Esophagus muscularis mucosa (tissue), 4 donors: ENCODE measurements at places on chromosomes 7 and 10. TPM values are rescaled to one million over a fixed set of nuclear protein-coding genes. Genes with fewer than 3 reads are reported as not detected.

DNA sequence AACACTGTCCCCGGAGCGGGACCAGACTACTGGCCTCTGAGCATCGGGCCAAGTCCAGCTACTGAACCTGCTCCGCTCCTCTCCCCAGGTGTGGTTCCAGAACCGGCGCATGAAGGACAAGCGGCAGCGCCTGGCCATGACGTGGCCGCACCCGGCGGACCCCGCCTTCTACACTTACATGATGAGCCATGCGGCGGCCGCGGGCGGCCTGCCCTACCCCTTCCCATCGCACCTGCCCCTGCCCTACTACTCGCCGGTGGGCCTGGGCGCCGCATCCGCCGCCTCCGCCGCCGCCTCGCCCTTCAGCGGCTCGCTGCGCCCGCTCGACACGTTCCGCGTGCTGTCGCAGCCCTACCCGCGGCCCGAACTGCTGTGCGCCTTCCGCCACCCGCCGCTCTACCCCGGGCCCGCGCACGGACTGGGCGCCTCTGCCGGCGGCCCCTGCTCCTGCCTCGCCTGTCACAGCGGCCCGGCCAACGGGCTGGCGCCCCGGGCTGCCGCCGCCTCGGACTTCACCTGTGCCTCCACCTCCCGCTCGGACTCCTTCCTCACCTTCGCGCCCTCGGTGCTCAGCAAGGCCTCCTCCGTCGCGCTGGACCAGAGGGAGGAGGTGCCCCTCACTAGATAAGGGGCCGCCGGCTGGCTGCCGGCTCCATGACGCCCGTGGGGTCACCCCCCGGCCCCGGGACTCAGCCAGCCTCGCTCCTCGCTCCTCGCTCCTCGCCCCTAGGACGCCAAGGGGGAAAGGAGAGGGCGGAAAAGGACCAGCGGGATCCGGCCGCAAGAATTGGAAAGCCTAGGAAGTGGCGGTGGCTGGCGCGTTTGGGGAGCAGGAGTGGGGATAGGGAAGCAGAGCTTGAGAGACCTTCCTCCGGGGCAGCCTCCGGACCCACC lies 3.4 kb downstream of the EVX1 start:
- H3K27ac ChIP-seq, result no peak overlapping the region
- peak overlapping the region; percentile 32 for H3K4me3 ChIP-seq
- peaks cover 99% of the 10 kb centered on the region for H3K27me3 ChIP-seq
- no peak for DNase-seq
- H3K4me1 ChIP-seq, result peaks cover 68% of the 10 kb centered on the region

DNA sequence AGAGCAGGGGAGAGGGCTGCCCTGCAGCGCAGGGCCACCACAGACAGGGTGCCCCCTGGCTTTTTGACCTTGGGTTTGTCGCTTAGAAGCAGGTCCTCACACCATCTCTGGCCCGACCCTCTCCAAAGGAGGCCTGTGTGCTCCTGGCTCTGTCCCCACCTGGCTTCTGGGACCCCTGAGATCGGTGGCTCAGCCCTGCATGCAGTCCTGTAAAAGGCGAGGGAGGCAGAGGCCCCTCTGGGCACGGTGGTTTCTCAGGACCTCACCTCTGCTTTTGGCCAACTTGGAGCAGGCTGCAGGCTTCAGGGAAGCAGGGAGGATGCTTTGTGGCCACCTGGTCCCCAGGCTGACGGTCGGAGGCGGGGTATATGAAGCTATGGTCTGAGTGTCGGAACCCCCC lies 21.4 kb downstream of the WDR86 start:
- DNase-seq, result no peak
- no peak overlapping the region for H3K4me3 ChIP-seq
- no peaks in the 10 kb centered on the region for H3K4me1 ChIP-seq
- no peak overlapping the region for H3K27ac ChIP-seq
- no peaks in the 10 kb centered on the region for H3K36me3 ChIP-seq
- peaks cover under 1% of the 10 kb centered on the region for H3K27me3 ChIP-seq

- DNase-seq, result no peak
- H3K27ac ChIP-seq, result no peak overlapping the region
- H3K27me3 ChIP-seq, result no peaks in the 10 kb centered on the region
- H3K36me3 ChIP-seq, result no peaks in the 10 kb centered on the region
Measured at GRCh38 chr7:145884716-145885514, 231.7 kb upstream of the CNTNAP2 start.

DNA sequence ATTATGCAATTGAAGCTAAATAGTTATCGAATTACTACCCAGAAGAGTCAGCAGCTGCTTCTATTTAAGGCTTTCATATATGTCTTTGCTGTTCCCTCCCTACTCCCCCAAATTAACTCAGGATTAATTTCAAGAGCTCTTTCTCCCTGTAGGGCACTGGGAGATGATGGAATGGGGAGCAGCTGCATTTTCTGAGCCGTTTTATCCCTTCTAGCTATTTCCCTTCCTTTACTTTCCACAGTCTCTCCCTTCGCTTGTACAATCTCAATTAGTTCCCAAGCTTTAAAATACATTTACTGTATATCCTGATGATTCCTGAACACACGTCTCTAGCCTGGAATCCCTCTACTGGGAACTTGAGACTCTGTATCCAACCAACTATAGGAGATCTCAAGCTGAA lies 19.8 kb upstream of the TSPAN12 start:
- H3K4me3 ChIP-seq, result no peak overlapping the region
- H3K4me1 ChIP-seq, result no peaks in the 10 kb centered on the region
- H3K27ac ChIP-seq, result no peak overlapping the region
- H3K36me3 ChIP-seq, result no peaks in the 10 kb centered on the region
- DNase-seq, result no peak

DNA sequence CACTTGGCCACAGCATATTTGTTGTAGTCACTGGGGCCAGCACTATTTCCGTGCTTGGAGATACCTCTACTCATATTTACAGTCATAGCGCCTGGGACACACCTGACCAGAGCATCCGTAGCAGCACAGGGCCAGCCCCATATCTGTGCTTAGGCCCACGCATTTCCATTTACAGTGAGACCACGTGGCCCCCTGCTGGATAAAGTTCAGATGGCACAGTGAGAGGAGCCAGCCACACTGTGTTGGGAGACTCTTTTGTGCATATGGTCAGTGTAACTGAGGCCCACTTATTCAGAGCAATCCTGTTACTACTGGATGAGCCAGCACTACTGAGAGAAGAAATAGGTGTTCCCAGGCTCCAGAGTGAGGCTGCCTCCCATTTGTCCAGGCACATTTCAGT lies 455.3 kb downstream of the REEP3 start:
- H3K27ac ChIP-seq, result no peak overlapping the region
- H3K27me3 ChIP-seq, result no peaks in the 10 kb centered on the region
- no peak overlapping the region for H3K4me3 ChIP-seq
- no peaks in the 10 kb centered on the region for H3K4me1 ChIP-seq
- DNase-seq, result peak; percentile 82

GRCh38 chr10:124465777-124466488 lies 4.3 kb downstream of the LHPP start:
- H3K27me3 ChIP-seq, result no peaks in the 10 kb centered on the region
- no peak overlapping the region for H3K4me3 ChIP-seq
- H3K36me3 ChIP-seq, result no peaks in the 10 kb centered on the region
- no peak overlapping the region for H3K27ac ChIP-seq
- H3K4me1 ChIP-seq, result peaks cover 24% of the 10 kb centered on the region
- DNase-seq, result no peak

DNA sequence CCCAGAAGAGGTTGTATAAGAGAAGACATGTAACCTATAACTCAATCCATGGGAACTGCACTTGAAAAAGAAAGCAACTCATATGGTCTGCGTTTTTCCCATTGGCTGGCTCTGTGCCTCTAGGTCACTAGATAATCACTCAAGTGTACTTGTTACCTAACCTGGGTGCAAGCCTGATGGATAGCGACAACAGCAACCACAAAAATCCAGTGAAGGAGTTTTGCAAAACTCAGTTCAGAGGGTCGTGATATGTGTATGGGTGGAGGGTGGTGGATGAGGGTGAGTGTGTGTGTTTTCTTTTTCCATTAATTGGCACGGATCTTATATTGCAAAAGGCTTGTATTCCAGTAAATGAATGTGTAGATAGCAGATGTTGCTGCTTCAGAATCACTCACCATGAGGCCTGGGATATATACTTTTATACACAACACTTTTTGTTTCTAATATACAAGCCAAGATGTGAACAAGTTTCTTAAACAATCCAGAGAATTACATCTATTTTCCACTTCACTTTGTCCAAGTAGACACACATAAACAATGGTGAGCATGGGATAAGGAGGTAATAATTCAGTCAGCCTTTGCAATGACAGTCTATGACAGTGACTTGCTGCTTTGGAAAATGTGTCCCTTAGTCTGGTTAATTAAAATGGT lies 286.9 kb upstream of the DKK1 start:
- no peak overlapping the region for H3K27ac ChIP-seq
- no peaks in the 10 kb centered on the region for H3K4me1 ChIP-seq
- H3K27me3 ChIP-seq, result no peaks in the 10 kb centered on the region
- H3K36me3 ChIP-seq, result no peaks in the 10 kb centered on the region
- no peak overlapping the region for H3K4me3 ChIP-seq
- no peak for DNase-seq

GRCh38 chr10:125214283-125214570 lies 53.9 kb upstream of the CTBP2 start:
- no peaks in the 10 kb centered on the region for H3K36me3 ChIP-seq
- H3K27ac ChIP-seq, result no peak overlapping the region
- no peaks in the 10 kb centered on the region for H3K4me1 ChIP-seq
- DNase-seq, result no peak
- no peak overlapping the region for H3K4me3 ChIP-seq
- no peaks in the 10 kb centered on the region for H3K27me3 ChIP-seq

DNA sequence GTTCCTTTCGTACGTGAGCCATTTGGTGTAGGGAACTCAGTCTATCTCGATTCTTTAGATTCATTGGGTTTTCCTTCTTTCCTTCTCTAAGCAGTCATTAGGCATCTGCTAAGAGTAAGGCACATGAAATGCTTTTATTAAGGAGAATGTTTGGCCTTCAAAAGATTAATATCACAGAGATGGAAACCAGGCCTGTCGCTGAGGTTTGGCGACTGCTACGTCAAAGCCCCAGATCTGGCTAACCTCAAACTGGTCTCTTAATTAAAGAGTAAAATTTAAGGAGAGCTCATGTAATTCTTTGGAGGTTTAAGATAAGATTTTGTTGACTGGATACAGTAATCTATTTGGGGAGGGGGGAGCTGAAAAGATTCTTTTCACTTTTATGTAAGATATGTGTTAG lies 189.8 kb downstream of the JCAD start:
- H3K27me3 ChIP-seq, result no peaks in the 10 kb centered on the region
- no peak overlapping the region for H3K27ac ChIP-seq
- no peaks in the 10 kb centered on the region for H3K4me1 ChIP-seq
- no peak for DNase-seq

- no peaks in the 10 kb centered on the region for H3K27me3 ChIP-seq
- no peak overlapping the region for H3K4me3 ChIP-seq
- H3K36me3 ChIP-seq, result peaks cover 4% of the 10 kb centered on the region
- H3K4me1 ChIP-seq, result peaks cover 46% of the 10 kb centered on the region
Measured at GRCh38 chr7:66631471-66631870, 2.8 kb downstream of the KCTD7 start.

GRCh38 chr10:79361726-79362397 lies 14.6 kb downstream of the PPIF start:
- H3K4me3 ChIP-seq, result no peak overlapping the region
- no peaks in the 10 kb centered on the region for H3K4me1 ChIP-seq
- no peak for DNase-seq
- no peaks in the 10 kb centered on the region for H3K27me3 ChIP-seq
- no peak overlapping the region for H3K27ac ChIP-seq

GRCh38 chr7:42014625-42015618 lies 222.1 kb downstream of the GLI3 start:
- no peak overlapping the region for H3K4me3 ChIP-seq
- no peak overlapping the region for H3K27ac ChIP-seq
- no peaks in the 10 kb centered on the region for H3K4me1 ChIP-seq

INMT gene
- 172 TPM for total RNA-seq

MCM10 gene
- not detected for total RNA-seq

BICC1 gene
- total RNA-seq, result 24.9 TPM

TAS2R41 gene
- not detected for total RNA-seq

TWIST1 gene
- 15.6 TPM for total RNA-seq

STEAP4 gene
- 72.4 TPM for total RNA-seq

CALCR gene
- total RNA-seq, result 0.17 TPM

BBIP1 gene
- 25.8 TPM for total RNA-seq

TMEM178B gene
- 2.5 TPM for total RNA-seq

C10orf90 gene
- not detected for total RNA-seq
